ENCODE measurements at places on chromosomes 4 and X. TPM values are rescaled to one million over a fixed set of nuclear protein-coding genes. Genes with fewer than 3 reads are reported as not detected.

Gene RTL9
- total RNA-seq = 0.66 TPM

GRCh38 chr4:61918987-61919386 lies 718.9 kb downstream of the ADGRL3 start:
- DNase-seq = no peak

Gene MSN
- total RNA-seq = 107 TPM

Gene FGD1
- 8.6 TPM for total RNA-seq

DNA sequence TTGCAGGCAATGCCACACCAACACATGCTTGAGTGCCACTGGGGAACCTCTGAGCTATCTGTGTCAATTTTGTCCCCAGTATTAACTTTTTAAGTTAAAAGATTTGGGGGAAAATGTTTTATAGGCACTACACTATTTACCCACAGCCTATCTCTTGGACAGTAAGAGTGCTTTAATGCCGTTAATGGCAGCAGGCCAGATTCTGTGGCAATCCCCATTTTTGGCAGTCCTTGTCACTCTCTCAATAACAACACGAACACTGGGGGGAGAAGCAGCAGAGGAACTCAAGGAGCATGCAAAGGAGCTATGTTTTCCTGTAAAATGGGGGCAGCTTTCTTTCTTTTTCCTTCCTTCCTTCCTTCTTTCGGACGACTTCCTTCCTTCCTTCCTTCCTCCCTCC lies 168.6 kb downstream of the NSUN7 start:
- DNase-seq = peak; percentile 68

GRCh38 chrX:13836575-13836974 lies 19.7 kb upstream of the GPM6B start:
- DNase-seq = no peak

DNA sequence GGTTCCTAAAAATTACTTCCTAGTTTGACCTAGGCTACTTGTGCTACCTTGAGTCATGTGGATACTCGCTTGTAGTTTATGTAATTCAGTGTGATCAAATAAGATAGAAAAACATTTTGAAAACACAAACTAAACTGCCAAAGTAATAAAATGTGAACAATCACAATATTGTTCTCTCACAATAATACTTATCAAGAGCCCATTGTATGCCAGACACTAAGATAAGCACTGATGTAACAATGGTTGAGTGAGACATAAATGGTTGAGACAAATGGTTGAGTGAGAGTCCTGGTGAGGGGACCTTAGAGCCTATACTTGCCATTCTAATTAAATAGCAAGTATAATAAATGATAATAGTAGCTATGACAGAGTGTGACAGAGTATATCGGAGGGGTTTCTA lies 41.7 kb downstream of the RFC1 start:
- DNase-seq = no peak

All from left ventricle myocardium inferior (tissue), 1 donor.